Sciatic nerve (tissue), 2 donors: ENCODE measurements at places on chromosomes 5 and 9.

DNA sequence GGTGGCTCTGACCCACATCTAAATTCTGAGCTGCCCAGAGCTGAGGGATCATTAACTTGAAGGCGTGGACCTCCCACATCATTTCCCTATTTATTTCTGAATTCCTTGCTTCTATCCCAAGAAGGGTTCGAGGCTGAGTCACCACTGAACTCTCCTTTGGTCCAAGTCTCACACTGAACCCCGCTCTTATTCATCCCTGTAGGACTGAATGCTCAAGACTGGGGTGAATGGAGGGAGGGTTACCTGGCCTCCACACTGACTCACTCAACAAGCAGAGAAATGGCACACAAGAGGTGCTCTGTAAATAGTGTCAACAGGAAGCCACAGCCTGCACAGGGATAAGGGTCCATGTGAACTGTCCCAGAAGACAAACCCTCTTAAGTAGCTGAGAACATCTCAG, 79.1 kb upstream of the FSTL4 start:
- no peak for DNase-seq

GRCh38 chr9:125330587-125330986, 69.0 kb downstream of the GAPVD1 start:
- DNase-seq, result no peak

- no peak for DNase-seq
Observed at GRCh38 chr5:40381676-40382363, 297.9 kb upstream of the PTGER4 start.

DNA sequence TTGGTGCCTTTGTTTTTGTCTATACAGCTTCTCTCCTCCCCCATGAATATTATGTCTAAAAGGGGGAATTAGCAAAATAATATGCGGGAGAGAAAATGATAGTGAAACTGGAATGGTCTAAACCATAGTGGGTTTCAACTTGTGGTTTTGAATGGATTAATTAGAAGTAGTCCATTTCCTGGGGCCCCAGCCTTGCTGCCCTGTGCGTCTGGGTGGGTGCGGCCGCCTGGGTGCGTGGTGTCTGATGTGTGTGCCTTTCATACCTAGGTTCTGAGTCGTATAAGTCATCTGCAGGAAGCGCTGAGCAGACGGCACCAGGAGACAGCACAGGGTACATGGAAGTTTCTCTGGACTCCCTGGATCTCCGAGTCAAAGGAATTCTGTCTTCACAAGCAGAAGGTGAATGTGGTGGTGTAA, 120.0 kb upstream of the CACNA1B start:
- no peak for DNase-seq

- no peak for DNase-seq
Observed at GRCh38 chr5:1193591-1193985, 7.8 kb upstream of the SLC6A19 start.

DNA sequence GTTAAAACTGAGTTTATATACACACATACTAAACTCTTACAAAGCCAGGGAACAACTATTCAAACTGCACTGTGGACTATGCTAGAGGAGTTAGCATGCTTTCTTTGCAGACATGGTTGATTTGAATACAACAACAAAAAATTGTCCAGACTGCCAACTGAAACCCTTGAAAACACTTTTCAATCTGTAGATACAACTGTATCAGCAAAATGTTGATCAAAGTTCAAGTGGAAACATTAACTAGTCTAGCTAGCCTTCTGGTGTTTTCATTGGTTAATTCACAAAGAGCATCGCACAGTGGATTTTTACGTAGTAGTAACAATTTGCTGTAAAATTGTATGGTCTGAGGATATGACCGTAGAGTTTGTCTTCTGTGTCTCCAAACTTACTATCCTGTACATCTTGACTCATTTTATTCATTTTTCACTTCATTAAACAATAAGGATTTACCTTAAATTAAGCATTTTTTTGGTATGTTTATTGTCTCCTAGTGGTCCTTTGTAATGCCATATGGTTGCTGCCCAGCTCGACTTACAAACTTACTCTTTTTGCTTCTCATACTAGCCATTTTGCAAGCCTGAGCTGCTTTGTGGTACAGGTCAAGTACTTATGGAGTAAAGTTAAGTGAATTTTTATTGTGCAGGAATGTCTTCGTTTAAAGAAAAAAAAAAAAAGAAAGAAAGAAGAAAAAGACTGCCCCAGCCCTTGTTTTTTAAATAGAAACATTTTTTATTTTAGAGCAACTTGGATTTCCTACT, 123.4 kb downstream of the ZCCHC7 start:
- no peak for DNase-seq

GRCh38 chr5:33425314-33425713, 15.5 kb upstream of the TARS1 start:
- DNase-seq, result no peak

GRCh38 chr5:57531333-57531732, 48.7 kb upstream of the ACTBL2 start:
- DNase-seq, result no peak

- DNase-seq, result no peak
Observed at GRCh38 chr5:159909126-159909525, 7.2 kb upstream of the ADRA1B start.

DNA sequence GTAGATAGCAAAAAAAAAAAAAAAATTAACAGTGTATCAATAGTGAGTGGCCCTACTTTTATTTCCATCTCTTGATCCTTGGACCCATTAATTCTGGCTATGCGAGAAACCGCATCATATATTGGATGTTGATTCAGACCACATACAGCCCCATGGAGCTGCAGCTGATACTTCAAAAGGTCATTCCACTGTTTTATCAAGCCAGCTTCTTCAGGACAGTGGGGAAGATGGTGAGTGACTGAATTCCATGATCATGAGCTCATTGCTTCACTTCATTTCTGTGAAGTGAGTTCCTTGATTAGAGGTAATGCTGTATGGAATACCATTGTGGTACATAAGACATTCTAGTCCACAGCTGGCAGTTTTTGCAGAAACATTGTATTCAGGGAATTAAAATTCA, 222.9 kb upstream of the MEF2C start:
- no peak for DNase-seq

DNA sequence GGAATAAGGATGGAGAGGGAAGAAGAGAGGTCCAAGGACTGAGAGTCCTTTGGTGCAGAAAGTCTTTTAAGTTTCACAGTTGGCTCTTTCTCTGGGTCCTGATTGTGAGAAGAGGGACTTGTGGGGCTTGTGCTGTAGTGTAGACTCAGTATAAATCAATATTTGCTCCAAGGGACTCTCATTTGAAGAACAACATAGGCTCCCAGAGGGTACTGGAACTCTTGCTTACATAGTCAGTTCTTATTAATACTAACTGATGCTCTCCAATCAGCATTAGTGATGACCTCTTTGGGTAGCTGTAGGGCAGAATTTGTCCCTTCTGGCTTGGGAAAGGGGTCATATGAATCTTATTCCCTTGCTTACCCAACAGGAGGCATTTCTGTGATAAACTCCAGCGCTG, 62.5 kb upstream of the CXCL14 start:
- no peak for DNase-seq

DNA sequence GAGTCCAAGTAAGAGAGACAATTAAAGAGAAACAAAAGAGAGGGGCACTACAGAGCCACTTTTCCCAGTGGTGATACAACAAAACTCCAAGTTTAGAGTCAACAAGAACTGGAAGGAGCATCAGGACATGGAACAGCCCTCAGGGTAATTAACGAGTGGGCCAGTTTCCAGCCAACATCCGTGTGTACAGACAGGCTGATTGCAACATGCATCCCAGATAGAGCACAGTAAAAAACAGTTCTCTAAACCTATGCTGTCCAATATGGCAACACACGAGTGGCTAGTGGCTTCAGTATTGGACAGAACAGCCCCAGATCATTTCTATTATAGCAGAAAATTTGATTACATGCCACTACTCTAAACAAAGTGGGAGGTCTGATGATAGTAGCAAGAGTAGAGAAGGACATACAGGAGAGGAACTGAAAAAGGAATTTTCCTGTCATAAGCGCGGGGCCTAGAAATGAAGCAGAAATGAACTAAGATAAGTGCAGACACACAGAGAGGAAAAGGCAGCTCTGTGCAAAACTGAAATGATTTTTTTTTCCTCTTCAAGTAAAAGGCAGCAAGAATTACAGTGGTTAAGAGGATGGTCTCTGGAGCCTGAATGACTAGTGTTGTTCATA, 175.6 kb upstream of the CCNG1 start:
- no peak for DNase-seq

DNA sequence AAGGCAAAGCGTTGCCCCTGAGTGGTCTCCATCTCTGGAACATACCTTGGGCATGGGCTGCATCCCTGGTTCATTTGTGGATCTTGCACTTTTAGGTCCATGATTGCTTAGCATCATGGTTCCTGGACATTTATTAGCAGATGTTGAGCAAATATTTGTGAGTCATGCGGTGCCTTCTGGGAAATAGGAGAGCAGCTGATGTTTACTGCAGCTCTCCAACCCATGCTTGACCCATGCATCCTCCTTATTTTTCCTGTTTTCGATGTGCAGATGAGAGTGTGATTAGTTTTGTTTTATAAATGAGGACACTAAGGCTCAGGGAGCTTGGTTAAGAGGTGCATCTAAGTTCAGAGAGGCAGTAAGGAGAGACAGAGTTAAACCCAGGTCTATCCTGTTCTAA, 253.7 kb downstream of the ICE1 start:
- DNase-seq, result no peak

- no peak for DNase-seq
Observed at GRCh38 chr5:161399996-161400562, 146.4 kb downstream of the GABRB2 start.

GRCh38 chr5:170442391-170442790, 53.2 kb upstream of the KCNMB1 start:
- DNase-seq, result no peak

GRCh38 chr9:88930716-88931115, 60.6 kb upstream of the S1PR3 start:
- no peak for DNase-seq

DNA sequence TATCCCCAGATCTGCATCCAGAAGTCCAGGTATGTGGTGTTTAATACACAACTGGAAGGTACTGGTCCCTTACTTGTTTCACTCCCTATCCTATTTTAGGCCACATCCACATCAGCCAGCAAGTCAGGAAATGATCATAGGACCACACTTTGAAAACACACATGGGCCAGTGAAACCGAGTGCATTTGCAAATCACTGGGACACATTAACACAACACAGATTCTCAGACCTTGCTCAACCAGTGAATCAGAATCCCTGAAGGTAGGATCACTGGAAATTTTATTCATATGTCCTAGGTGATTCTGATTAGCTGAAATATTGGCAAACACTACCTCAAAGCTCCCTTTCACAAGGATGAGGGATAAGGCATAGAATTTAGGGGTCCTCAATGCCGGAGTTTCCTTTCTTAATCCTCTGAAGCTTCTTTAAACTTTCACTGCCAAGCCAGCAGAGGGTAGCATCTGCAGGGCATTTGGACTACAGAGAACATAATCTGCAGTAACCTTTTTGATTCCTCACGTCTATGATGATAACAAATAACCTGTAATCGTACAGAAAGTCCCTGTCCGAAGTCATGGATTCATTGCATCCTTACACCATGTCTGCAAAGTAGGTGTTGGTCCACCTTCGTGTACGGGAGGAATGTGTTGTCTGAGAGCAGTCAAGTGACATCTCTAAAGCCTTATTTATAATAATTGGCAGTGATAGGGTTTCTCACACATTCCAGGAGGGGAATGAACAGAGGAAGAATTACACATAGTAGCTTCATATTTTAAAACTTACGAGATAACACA, 11.0 kb upstream of the ABLIM3 start:
- no peak for DNase-seq

DNA sequence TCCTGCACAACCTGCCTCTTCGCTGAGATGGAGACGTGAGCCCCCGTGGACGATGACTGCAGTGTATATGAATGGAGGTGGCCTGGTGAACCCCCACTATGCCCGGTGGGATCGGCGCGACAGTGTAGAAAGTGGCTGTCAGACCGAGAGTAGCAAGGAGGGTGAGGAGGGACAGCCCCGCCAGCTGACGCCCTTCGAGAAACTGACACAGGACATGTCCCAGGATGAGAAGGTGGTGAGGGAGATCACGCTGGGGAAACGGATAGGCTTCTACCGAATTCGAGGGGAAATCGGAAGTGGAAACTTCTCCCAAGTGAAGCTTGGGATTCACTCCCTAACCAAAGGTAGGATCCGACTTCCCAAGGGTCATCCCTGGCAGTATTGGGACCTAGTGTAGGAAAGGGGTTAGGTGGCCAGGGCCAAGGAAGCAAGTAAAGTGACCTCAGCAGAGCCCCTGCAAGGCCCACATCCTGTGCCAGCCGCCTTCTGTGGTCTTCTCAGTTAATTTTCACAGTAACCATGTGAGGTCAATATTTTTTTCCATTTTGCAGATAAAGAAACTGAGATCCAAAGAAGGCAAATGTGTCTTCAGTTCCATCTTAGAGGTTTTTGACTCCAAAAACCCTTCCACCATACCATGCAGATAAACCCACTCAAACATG, 53.8 kb downstream of the NIM1K start:
- no peak for DNase-seq

DNA sequence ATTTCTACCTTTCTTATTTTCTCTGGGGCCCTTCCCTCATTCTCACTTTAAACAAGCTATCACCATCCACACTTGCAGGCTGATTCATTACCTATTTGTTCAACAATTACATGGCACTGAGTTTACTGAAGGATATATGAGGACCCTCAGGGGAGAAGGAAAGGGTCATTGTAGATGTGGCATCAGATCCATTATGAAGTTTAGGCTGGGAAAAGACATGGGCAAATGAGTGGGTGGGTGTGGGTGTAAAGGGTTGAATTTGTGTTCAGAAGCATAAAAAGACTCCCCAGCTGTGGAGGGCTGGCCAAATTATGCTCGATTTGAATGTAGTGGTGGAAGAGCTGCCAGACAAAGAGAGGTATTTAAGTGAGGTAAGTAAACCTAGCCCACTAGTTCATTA, 55.9 kb upstream of the MTAP start:
- DNase-seq, result no peak

GRCh38 chr5:134403951-134404350, 7.7 kb downstream of the CDKN2AIPNL start:
- DNase-seq, result no peak

GRCh38 chr9:3480353-3480655, 45.5 kb downstream of the RFX3 start:
- no peak for DNase-seq

DNA sequence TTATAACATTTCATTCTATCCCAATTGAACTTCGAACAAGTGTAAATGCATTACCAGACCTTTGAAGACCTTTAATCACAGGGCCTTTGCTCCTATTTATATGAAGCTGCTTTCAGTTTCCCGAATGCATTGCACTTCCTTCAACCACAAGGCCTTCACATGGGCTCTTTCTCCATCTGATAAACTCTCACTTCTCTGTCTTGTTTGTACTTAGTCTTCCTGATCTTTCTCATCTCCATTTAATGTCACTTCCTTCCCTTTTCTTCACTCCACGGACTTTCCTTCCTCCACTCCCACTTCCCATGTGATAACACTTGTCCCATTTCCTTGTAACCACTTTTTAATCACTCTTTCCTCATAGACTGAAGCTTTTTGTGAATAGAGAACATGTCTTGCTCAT, 74.3 kb upstream of the TNC start:
- no peak for DNase-seq

DNA sequence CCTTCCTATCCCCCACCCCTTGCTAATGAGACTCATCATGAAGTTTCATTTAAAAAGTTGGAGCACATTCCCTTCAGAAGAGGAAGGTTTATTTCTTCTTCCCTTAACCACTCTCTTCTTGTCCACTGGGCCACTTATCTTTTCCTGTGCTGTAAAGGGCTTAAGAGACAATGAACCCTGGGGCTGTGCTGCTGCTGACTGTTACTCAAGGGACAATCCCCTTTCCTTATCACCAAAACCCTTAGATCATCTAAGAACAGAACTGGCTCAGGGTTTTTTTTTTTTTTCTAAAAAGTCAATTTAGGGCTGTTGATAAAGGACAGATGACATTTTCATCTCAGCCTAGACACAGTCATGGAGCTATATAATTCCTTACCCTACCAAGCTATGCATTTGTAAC, 29.6 kb downstream of the CAPSL start:
- no peak for DNase-seq
